Stimulated activated CD4-positive, alpha-beta T cell treated with anti-CD3 and anti-CD28 coated beads, Interleukin-15, amount 100 ng/mL, for 1 hour (primary cell): ENCODE measurements at places on chromosomes 7 and 10.

DNA sequence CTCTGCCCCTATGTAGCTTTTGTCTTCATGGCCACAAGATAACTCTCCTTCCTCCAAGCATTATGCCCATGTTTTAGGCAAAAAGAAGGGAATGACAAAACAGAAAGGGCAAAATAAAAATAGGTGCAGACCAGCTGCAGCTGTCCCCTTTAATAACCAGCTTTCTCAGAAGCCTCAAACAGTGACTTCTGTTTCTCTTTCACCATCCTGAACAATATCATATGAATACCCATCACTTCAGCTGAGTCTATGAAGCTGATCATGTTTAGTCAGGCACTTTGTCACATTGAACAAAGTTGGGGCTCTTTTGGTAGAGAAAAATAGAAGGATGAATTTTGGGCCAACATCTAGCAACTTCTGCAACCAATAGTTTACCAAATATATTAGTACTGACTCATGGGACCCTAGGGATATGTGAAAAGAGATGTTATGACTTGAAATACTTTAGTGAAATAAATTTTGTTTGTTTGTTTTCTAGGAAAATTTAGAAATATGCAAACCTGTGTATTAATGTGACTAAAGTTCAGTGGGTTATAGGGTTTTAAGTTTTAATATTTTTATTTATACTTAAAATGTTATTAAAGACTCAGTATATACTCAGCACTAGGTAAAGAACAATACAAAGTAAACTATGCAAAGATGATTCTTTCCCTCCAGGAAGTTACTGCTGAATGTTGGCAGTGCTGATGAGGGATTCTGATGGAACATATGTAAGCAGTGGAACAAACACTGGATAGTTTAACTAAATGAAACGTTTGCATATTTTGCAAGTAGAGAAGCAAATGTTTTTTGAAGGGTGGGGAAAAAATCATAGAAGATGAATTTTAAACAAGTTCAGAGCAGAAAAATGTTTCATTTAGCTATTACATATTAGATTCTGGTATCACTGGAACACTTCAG, 133.7 kb downstream of the FOXP2 start:
- no peak for DNase-seq

GRCh38 chr7:87347664-87348063, 2.2 kb downstream of the CROT start:
- no peak for DNase-seq

DNA sequence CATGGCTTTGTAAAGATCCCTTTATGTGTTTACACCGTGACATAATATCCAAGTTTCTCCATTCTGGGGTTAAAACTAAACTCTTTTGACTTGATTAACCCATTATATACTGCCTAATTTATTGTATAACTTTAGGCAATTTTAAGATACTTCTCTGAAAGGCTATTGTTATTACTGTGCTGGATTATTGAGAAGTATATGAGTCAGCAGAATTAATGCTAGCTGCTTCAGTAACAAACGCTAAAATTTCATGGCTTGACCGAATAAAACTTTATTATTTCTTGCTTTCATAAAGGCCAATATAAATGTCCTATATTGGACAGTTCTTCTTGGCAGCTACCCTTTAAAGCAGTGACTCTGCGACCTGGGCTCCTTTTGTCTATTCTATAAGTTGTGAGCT, 853.9 kb downstream of the SORCS3 start:
- no peak for DNase-seq

GRCh38 chr7:72710983-72711382, 117.0 kb downstream of the TYW1B start:
- DNase-seq, result no peak

- DNase-seq, result no peak
Observed at GRCh38 chr7:128791972-128792327, 182 bp downstream of the CCDC136 start.

GRCh38 chr10:126104767-126105166, 208.4 kb downstream of the FANK1 start:
- no peak for DNase-seq

- no peak for DNase-seq
Observed at GRCh38 chr10:131087464-131088215, 223.9 kb downstream of the TCERG1L start.

GRCh38 chr7:108030516-108030915, 27.6 kb upstream of the LAMB1 start:
- DNase-seq, result no peak

- DNase-seq, result no peak
Observed at GRCh38 chr10:101612872-101613271, 24.8 kb downstream of the DPCD start.

DNA sequence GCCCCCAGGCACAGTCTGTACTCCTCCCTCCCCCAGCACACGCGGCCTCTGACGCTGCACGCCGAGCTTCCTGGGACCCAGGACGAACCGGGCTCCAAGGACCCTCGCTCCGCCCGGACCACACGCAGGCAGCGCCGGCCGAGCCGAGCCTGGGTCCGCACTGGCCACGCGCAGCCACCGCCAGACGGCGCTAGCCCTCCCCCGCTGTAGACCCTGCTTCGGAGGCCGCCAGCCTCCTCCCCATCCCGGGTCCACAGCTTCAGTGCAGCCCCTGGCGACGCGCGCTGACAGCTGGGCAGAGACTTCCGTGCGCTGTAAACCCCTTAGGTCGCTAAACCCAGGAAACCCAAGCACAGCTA, 936 bp upstream of the TCERG1L start:
- no peak for DNase-seq
